Stimulated activated CD8-positive, alpha-beta memory T cell treated with anti-CD3 and anti-CD28 coated beads, Interleukin-7, amount 100 ng/mL, for 1 hour (primary cell): ENCODE measurements at places on chromosomes 5 and 9.

- no peak for DNase-seq
Measured at GRCh38 chr5:39648848-39649227, 224.1 kb upstream of the DAB2 start.

- DNase-seq, result no peak
Measured at GRCh38 chr9:71941060-71941568, 29.7 kb downstream of the C9orf85 start.

GRCh38 chr9:6218099-6218502, 2.5 kb downstream of the IL33 start:
- DNase-seq, result no peak

- no peak for DNase-seq
Measured at GRCh38 chr5:57455511-57456455, 26.8 kb downstream of the ACTBL2 start.
